ENCODE measurements at places on chromosomes 12 and 14.

- DNase-seq, result no peak
Measured at GRCh38 chr12:19477071-19477470, 37.8 kb downstream of the AEBP2 start.

GRCh38 chr14:101776344-101776743 lies 14.8 kb downstream of the PPP2R5C start:
- DNase-seq, result no peak

GRCh38 chr12:113850309-113851056 lies 115.6 kb downstream of the RBM19 start:
- peak; percentile 86 for DNase-seq

DNA sequence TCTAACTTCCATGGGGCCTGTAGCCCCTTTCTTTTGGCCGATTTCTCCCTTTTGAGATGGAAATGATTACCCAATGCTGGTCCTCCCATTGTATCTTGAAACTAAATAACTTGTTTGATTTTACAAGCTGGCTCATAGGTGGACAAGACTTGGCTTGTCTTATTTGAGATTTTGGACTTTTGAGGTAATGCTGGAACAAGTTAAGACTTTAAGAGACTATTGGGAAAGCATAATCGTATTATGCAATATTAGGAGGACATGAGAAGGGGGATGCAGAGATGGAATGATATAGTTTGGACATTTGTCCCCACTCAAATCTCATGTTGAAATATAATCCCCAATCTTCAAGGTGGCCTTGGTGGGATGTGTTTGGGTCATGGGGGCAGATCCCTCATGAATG lies 49.2 kb upstream of the LYZ start:
- no peak for DNase-seq

DNA sequence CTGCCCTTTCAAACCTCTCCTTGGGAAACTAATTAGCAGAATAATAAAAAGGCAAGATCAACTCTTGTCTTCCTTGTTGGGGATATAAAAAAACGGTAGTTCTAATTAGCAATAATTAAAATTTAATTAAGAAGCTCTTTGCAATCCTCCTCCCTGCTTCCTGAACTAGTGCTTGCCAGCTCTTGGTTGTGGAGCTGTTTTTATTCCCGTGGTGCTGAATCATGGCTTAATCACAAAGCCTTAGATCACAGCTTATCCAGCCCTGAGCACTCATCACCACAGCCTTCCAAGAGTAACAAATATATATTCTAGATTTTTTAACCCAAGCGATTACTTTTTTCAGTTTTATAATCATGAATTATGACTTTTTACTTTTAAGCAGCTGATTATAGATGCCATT lies 63.2 kb upstream of the INSM2 start:
- no peak for DNase-seq

DNA sequence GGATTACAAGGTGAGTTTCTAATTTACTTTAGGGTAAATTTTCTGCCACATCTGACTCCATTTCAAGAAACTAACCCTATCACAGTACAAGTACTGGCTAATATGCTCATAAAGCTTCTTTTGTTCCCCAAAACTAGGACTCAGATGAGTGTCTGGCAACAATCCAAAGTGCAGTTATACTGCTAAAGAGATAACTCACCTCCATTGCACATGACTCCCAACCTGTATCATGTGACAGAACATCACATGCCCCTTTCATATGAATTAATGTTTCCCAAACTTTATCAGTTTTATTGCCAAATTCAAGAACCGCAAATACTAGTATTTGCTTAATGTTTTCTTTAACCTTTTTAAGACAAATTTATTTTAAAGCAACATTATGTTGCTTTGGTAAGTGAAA lies 3.9 kb upstream of the PPP1R12A start:
- no peak for DNase-seq
